ENCODE measurements at places on chromosomes 5 and 9. TPM values are rescaled to one million over a fixed set of nuclear protein-coding genes. Genes with fewer than 3 reads are reported as not detected.

DNA sequence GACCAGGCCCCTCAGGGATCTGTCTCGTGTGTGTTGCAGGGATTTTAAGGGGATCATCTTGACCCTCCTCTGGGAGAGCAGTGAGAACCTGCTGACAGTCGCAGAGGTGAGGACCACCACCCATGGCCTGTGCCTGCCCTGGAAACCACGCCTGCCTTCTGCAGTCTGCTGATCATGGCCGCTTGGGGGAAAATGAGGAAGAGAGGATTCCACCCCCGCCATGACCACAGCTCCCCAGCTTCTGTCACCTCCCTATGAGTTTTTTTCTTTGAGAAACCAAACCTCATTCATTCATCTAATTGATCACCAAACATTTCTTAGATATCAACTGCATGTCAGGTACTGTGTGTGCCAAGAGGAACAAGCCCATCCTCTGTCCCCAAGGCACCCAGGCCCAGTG, 46.3 kb upstream of the TDRD7 start:
- H3K36me3 ChIP-seq: peaks cover 31% of the 10 kb centered on the region
- no peak for DNase-seq
- no peaks in the 10 kb centered on the region for H3K27me3 ChIP-seq

DNA sequence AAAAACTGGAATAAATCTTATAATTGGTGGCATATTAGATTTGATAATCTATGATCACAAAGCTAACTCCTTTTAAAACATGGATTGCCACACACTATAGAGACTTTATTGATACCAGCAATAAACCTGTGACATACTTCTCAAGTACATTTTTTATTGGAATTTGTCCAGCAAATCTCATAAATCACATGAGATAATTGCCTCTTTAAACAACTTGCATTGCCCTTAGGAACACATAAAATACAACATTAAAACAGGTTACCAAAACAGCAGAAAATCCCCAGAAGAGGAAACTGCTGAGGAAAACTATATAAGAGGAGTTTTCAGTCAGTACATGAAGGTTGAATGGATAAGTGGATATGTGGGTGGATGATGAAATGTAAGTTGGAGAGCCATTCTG, 124.6 kb downstream of the SNCAIP start:
- peaks cover 26% of the 10 kb centered on the region for H3K4me1 ChIP-seq
- peaks cover 3% of the 10 kb centered on the region for H3K36me3 ChIP-seq
- H3K27me3 ChIP-seq: peaks cover 17% of the 10 kb centered on the region
- no peak overlapping the region for H3K27ac ChIP-seq

DNA sequence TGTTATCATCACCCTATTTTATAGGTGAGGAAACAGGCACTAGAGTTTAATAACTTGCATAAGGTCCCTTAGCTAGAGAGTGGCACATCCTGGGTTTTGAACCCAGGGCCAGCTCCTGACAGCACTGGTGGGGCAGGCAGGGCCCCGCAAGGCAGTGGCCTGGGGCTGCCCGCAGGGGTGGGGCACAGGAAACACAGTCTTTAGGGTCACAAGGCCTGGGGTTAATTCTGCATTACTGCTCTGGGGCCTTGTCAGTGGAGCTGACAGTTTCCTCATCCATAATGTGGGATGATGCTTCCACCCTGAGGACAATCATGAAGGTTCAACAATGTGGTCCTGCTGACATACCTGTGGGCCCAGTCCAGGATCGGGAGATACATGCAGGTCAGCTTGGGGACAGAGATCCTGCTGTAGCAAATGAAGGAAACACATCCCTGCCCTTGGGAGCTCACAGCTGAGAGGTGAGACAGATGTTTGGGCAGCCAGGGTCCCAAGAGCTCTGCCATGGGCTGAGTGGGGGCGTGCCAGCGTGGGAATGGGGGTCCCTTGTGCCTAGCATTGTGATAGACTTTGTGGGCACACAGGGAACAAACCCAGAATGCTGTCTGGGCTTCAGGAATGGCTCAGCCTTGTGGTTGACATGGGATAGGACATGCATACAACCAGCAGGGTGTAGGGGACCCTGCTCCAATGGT, 14.7 kb downstream of the FGF18 start:
- H3K27me3 ChIP-seq: no peaks in the 10 kb centered on the region
- H3K4me1 ChIP-seq: peaks cover 13% of the 10 kb centered on the region
- no peaks in the 10 kb centered on the region for H3K36me3 ChIP-seq

- H3K4me1 ChIP-seq: peaks cover 10% of the 10 kb centered on the region
- no peak overlapping the region for H3K27ac ChIP-seq
- no peak for DNase-seq
- H3K36me3 ChIP-seq: peaks cover 31% of the 10 kb centered on the region
Observed at GRCh38 chr5:81268521-81269196, 32.7 kb upstream of the ZCCHC9 start.

The PDCD1LG2 gene
- not detected for total RNA-seq

DNA sequence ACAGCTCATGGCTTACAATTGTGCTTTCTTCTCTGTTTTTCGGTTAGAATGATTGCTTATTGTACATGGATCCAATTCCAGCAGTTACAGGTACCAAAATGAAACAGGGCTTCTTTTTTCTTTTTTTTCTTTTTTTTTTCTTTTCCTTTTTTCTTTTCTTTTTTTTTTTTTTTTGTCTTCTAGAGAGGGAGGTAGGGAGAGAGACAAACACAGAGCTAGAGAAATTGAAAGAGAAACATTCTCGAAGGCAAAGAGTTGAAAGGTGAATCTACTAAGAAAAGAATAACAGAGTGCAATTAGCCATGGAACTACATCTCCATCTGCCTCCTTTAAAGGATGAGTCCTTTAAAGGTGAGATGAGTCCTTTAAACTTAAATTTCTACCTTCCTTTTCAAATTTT, 1.0 kb upstream of the EDIL3 start:
- H3K4me1 ChIP-seq: peaks cover 31% of the 10 kb centered on the region
- H3K4me3 ChIP-seq: peak overlapping the region; percentile 89
- no peaks in the 10 kb centered on the region for H3K36me3 ChIP-seq
- no peak for DNase-seq

The LHX3 gene
- not detected for total RNA-seq

- H3K27me3 ChIP-seq: peaks cover 72% of the 10 kb centered on the region
- no peaks in the 10 kb centered on the region for H3K36me3 ChIP-seq
- H3K4me1 ChIP-seq: peaks cover 11% of the 10 kb centered on the region
- no peak for DNase-seq
- no peak overlapping the region for H3K27ac ChIP-seq
Observed at GRCh38 chr5:6246820-6247437, 131.4 kb downstream of the MED10 start.

The MZB1 gene
- 0.25 TPM for total RNA-seq

- H3K4me1 ChIP-seq: peaks cover 18% of the 10 kb centered on the region
- H3K4me3 ChIP-seq: no peak overlapping the region
- no peak overlapping the region for H3K27ac ChIP-seq
- H3K36me3 ChIP-seq: no peaks in the 10 kb centered on the region
Observed at GRCh38 chr9:14281876-14282275, 32.1 kb downstream of the NFIB start.

DNA sequence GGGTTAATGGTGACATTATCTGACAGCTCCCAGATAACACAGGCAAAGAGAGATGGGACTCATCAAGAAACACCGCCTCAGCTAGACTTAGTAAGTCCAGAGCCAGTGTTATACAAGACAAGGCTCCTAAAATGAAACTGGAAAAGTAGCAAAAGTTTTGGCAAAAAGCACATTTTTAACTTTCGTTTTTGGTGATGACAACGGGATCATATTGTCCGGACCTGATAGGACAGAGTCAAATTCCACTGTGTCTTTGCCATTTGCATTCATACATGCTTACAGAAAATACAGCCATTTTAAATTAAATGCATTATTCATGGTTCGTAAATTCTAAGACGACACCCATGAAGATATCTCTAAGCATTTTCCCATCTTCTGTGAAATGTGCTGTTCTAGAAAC, 152.1 kb downstream of the CRB2 start:
- no peak overlapping the region for H3K4me3 ChIP-seq
- H3K27me3 ChIP-seq: no peaks in the 10 kb centered on the region
- peaks cover 6% of the 10 kb centered on the region for H3K4me1 ChIP-seq
- no peaks in the 10 kb centered on the region for H3K36me3 ChIP-seq

GRCh38 chr5:111223787-111224560, at the start of gene CAMK4:
Gene CAMK4, plus strand, starts transcription at chr5:111224384. Its CDS starts 100 bp downstream, at chr5:111224484.
- peaks cover 12% of the 10 kb centered on the region for H3K4me1 ChIP-seq
- peak within 1 kb of the TSS; percentile 88 for H3K27ac ChIP-seq
- peaks cover 36% of the 10 kb centered on the region for H3K27me3 ChIP-seq
- DNase-seq: peak; percentile 69
- H3K4me3 ChIP-seq: peak within 1 kb of the TSS; percentile 92
- no peaks in the 10 kb centered on the region for H3K36me3 ChIP-seq

The NIM1K gene
- total RNA-seq: 0.23 TPM

DNA sequence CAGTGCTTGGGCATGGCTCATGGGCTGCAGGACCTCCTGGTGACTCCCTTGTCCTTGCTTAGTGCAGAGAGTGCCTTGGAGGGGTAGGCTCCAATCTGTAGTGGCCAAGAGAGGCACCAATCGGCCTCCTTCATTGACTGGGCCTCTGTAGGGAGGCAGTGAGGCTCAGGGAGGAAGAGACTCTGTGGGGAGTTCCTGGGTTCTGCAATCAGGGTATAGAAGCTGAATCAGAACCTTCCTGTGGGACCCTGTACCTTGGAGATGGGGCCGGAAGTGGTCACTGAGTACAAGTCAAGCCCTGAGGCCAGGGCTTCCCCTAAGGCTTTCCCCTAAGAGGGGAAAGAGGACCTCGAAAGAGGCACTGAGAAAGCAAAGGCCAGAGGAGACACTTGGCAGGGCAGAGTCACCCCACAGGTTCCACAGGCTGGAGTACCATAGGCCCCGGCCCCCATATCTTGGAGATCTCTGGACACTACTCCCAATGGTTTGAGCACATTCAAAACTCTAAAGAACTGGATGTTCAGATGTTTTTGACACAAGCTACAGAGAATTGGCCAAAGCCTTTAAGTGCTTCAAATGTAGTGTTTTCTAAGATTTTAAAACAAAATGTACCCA, 190.5 kb downstream of the HSPA4 start:
- H3K27me3 ChIP-seq: no peaks in the 10 kb centered on the region
- H3K36me3 ChIP-seq: no peaks in the 10 kb centered on the region
- no peak overlapping the region for H3K4me3 ChIP-seq
- H3K27ac ChIP-seq: no peak overlapping the region

DNA sequence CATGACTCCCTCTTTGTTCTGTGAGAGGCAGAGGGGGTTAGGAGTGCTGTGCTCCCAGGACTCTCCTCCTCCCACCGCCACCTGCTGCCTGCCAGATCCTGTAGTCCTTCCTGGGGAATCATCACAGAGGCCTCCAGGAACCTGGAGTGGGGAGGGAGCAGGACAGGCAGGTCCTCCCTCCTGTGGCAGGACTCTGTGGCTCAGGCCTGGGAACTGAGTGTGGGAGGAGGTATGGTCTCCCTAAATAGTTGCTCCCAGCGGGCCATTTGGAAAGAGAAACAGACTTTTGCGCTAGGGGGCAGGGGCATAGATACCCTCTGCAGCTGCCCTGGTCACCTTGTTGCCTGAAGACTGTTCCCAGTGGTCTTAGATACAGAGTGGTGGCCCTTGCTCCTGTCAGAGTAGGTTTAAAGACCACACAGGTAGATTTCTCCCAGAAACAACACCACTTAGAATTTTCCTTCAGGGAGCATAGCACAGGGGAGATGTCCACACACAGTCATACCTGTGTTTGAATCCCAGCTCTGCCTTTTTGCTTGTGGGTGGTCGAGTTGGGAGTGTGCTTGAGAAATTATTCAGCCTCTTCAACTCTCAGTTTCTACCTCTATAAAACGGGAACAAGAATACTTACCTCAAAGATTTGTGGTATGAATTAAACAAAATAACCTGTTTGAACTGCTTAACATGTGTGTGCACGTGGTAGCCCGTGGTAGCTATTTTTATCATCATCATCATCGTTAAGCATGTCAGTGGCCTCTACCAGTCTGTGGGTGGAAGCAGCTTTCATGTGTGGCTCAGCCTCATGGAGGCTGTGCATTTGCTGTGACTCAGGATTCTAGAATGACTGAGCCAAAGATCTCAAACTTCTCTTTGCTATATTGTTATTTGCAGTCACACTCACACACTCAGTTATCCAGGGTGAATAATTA, 55.8 kb downstream of the SLC22A5 start:
- no peak overlapping the region for H3K27ac ChIP-seq
- H3K36me3 ChIP-seq: no peaks in the 10 kb centered on the region
- H3K4me3 ChIP-seq: no peak overlapping the region
- DNase-seq: no peak
- no peaks in the 10 kb centered on the region for H3K27me3 ChIP-seq

The PRDM9 gene
- total RNA-seq: not detected

- no peak for DNase-seq
- no peaks in the 10 kb centered on the region for H3K4me1 ChIP-seq
- H3K27ac ChIP-seq: no peak overlapping the region
- H3K36me3 ChIP-seq: no peaks in the 10 kb centered on the region
Observed at GRCh38 chr9:114985959-114986501, 55.6 kb upstream of the TNFSF8 start.

DNA sequence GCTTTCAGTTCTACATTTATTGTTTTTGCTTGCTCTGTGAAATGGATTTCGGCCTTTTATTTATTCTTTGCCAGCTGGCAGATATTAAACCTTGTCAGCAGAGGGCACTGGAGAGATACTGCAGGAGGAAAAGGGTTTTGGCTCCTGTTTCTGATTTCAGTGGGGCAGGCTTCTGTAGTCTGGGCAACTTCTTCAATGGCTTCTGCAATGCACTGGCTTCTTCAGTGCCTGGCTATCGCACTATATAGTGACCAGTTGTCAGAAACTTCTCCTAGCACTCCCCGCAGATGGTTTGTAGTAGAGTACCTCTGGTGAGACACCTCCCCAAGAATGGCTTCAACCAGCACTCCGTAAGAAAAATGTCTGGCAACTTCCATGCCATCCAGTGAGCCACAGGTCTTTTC, 3.2 kb upstream of the NFX1 start:
- H3K27ac ChIP-seq: no peak overlapping the region
- peaks cover 20% of the 10 kb centered on the region for H3K4me1 ChIP-seq
- no peaks in the 10 kb centered on the region for H3K36me3 ChIP-seq
- H3K4me3 ChIP-seq: peak overlapping the region; percentile 85
- no peaks in the 10 kb centered on the region for H3K27me3 ChIP-seq

DNA sequence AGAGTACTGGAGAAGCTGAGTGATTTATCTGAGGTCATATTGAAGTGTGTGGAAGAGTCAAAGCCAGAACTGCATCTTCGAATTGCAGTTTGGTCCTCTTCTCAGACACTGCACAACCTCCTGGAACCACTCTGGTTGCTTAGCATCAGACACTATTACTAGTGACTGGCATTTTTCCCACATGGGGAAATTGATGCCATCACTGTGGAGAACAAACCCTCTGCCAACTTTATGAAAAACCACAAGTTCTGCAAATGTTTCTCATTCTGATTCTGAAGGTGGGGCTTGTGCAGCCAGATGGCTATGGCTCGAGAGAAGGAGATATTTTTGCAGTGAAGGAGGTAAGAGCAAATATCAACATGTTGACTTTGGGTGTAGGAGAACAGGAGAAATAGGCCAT, 67.2 kb downstream of the KCTD16 start:
- no peak for DNase-seq
- H3K4me3 ChIP-seq: no peak overlapping the region
- H3K4me1 ChIP-seq: no peaks in the 10 kb centered on the region
- H3K27me3 ChIP-seq: no peaks in the 10 kb centered on the region
- H3K27ac ChIP-seq: no peak overlapping the region

- no peak overlapping the region for H3K4me3 ChIP-seq
- no peak overlapping the region for H3K27ac ChIP-seq
- no peak for DNase-seq
- no peaks in the 10 kb centered on the region for H3K27me3 ChIP-seq
Observed at GRCh38 chr5:96196890-96197289, 235.2 kb upstream of the ELL2 start.

GRCh38 chr5:103385722-103386121, 127.2 kb downstream of the MACIR start:
- H3K4me1 ChIP-seq: peaks cover 30% of the 10 kb centered on the region
- no peak for DNase-seq
- H3K27ac ChIP-seq: no peak overlapping the region
- no peaks in the 10 kb centered on the region for H3K27me3 ChIP-seq
- no peak overlapping the region for H3K4me3 ChIP-seq

Data from neural crest cell (in vitro differentiated cells).